Left cardiac atrium (tissue), 4 donors: ENCODE measurements at places on chromosomes 5 and 9. TPM values are rescaled to one million over a fixed set of nuclear protein-coding genes. Genes with fewer than 3 reads are reported as not detected.
A peak's percentile ranks its signal among the peaks of the same experiment; 100 is the strongest.

DNA sequence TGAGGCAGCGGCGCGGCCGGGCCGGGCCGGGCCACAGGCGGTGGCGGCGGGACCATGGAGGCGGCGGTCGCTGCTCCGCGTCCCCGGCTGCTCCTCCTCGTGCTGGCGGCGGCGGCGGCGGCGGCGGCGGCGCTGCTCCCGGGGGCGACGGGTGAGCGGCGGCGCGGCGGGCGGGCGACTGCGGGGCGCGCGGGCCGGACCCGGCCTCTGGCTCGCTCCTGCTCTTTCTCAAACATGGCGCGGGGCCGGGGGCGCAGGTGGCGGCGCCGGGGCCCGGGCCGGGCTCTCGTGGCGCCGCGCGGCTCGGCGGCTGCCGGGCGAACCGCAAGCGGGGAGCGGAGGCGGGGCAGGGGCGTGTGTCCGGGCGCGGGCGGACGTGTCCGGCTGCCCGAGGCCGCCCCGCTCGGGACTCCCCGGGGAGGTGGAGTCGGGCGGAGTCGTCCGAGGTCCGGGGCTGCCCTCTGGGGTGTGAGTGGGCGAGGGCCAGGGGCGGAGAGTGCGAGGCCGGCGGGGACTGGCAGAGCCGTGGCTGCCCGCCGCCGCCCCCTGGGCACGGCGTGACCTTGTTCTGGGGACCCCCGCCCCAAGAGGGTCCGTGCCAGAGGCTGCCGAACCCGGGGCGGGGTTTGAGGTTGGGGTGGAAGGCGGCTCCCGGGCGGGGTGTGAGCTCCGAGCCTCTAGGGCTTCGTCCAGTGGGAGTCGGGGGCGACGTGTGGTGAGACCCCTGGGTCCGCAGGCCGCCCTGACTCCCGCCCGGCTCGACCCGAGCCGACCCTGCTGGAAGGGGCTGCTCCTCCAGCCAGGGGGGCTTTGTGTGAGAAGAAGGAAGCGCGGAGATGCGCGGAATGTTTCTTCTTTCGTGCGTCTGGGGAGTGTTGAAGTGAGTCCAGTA, 485 bp downstream of the TGFBR1 start:
- DNase-seq, result peak; percentile 87

DNA sequence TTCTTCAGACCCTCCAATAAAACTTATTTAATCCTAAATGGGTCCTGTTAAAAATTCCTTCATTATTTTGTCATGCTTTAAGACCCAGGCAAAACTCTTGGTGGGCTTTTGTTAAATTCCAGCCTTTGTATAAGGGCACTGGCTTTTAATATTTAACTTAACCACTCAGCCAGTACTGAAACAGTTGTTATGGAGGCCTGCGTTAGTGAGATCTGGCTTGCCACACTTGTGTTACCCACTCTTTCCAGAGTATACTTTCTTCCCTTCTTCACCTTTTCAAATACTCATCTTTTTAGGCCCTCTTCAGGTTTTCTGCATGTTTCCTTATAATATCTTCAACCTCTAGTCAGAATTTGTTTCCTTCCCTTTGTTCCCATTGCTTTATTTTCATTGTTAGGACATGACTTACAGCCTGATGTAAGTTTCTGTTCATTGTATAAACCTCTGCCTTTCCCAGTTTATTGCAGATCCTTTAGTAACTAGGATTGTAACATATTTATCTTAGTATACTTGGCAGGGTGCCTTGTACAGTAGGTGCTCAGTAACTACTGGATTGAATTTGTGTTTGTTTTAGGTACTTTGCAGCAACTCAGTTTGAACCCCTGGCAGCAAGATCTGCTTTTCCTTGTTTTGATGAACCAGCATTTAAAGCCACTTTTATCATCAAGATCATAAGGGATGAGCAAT, 48.8 kb downstream of the LNPEP start:
- DNase-seq, result no peak

DNA sequence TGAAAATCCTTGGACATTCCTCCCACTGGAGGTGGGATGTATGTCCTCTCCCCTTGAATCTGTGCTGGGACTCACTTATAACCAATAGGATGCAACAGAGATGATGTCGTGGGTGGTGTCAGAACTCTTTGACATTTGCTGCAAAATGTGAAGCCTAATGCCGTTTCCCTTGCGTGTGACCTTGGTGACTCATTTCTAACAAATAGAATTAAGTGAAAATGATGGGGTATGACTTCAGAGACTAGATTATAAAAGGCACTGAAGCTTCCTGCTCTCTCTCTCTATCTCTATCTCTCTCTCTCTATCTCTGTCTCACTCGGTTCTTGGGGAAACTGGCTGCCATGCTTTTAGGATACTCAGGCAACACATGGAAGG, 126.1 kb upstream of the STC2 start:
- DNase-seq, result no peak

DNA sequence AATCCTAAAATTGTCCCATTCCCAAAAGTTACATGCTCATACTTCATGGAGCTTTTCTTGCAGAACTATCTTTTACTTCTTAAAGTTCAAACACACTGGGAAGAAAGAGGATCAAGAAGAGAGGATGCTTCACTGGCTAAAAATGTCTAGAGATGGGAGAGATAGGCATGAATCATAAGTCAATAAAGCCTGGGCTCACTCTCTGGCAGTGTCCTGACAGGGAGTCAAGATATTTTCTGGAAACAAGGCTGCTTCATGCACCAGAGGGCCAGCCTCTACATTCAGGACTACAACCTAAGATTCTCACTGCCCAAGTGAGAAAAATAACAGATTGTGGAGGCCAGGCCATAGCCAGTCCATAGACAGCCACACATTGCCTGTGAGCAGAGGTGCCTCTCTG, 1358.4 kb downstream of the EFNA5 start:
- DNase-seq, result no peak

GRCh38 chr9:112858625-112859147, 32.0 kb downstream of the SLC46A2 start:
- no peak for DNase-seq

DNA sequence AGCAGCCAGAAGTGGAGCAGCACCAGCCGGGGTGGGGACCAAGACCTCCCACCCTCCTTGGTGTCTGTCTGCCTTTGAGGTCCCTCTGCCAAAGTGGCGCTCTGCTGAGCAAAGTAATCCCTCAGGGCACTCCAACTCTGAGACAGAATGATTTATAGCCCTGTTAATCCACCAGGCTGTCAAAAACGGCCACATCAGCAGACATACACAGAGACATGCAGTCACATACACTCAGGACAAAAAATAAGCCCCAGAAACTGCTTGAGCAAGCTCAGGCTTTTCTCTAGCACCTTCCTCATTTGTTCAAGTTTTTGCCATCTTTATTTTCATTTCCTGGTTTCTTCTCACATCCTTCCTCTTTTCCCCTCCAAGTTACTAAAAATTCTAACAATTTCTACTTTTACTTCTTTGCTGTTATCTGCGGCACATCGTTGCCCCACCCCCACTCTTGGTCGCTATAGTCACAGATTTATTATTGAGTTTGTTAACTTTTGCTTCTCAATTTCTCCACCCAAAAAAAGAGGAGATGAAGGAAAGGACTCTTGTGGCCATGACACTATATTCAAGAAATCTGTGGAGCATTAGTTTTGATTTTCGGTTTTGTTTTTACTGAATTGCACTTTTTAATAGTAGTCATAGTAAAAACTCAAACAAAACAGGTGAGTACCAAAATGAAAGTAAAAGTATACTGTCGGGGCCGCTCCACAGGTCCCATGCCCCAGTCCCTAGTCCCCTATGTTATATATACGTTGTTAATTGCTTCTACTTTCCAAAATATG, 17.4 kb upstream of the ADRB2 start:
- no peak for DNase-seq

- no peak for DNase-seq
Measured at GRCh38 chr9:114006155-114006550, 71.9 kb downstream of the AMBP start.

- DNase-seq, result no peak
Measured at GRCh38 chr9:35079041-35079425, 709 bp downstream of the FANCG start.

DNA sequence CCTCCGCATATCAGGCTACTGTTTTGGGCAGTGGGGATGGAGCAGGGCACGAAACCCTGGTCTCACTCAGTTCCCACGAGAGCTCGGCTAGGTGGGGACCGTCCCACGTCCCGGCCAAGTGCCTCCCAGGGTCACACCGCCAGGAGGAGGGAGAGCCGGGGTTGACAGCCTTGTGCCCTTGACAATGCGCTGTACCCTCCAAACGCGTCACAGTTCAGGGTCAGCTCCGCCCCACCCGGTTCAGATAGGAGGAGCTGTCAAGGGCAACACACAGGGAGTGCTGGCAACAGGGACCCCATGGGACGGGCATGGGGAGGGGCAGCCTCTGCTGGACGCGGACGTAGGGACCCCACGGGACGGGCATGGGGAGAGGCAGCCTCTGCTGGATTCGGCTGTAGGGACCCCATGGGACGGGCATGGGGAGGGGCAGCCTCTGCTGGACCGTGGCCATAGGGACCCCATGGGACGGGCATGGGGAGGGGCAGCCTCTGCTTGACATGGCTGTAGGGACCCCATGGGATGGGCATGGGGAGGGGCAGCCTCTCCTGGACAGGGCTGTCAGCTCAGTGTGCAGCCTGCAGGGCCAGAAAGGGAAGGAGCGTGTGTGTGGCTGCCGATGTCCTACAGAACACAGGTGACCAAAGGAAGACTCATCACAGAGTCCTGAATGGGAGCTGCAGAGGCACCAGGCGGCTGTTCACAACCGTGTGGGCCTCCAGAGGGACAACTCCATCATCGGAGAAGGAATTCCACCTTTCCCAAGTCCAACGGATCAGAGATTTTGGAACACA, 29.4 kb downstream of the PNPLA7 start:
- DNase-seq, result no peak

GRCh38 chr5:110832683-110833082, 93.9 kb downstream of the SLC25A46 start:
- DNase-seq, result no peak

DNA sequence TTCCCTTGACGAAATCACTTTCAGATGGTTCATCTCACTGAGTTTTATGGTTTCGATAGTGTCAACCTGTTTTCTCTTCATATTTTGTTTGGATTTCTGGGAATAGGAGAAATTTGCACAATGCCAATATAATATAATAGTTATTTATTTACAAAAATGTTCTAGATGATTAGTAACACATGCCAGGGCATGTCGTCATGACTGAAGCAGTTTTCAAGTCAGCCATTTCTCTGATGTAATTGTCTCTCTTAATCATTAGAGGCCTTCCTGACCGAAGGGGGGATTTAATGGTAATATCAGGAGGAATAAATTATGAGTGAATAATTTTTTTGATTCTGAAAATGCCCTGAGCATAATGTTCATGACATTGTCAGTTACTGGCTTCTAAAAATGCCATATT, 246.5 kb upstream of the ATP10B start:
- DNase-seq, result no peak

DNA sequence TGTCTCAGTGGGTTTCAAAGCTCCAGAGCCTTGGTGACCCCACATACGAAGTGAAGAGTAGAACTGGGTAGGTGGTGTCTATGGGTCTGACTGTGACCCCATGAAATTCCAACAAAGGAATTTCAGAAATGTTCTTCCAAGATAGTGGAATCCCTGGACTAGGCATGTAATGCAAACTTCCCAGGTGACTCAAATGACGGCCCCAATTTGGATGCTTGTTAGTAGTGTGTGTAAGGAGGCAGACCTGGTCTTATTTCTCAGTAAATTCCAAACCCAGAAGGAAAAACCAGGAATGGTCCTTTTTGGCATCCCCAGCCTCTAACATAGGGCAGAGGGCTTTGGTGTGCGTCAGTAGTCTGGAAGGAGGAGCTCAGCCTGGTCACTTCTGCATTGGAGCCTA, 43.6 kb upstream of the ABCA1 start:
- DNase-seq, result no peak

DNA sequence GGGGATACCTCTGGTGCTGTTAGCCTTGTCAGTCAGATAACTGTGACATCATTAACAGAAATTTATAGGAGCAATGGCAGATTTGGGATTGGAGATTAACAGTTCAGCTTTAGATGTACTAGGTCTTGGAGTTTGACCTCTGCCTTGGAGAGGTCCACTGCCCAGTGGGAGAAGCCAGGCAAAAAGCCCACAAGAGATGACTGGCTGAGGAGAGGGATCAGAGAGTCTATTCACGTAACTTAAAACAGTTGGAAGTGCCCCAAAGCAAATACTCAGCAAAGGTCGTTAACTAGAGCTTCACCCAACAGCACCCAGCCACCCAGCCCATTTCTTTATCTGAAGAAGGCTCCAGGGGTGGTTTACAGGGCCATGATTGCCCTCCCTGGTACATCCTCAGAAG, 232.7 kb upstream of the PPP1R2B start:
- no peak for DNase-seq

DNA sequence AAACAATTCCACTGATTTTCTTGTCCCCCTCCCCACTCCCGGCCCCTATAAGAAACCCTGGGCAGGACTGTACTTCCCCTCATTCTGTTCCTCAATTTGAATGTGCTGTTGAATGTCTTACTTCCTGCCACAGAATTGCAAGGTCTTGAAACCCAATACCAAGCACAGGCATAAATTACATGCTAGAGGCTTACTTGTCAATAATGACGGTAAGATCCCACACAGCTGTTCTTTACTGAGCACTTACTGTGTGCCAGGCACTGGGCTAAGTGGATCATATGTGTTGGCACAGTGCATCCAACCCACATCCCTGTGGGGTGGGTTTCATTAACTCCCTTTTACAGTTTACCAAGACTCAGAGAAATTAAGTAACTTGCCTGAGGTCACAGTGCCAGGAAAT, 63.4 kb downstream of the MVB12B start:
- DNase-seq, result no peak

Gene CDX1
- not detected for total RNA-seq

Gene SH3PXD2B
- total RNA-seq, result 15.3 TPM

Gene PLAC8L1
- not detected for total RNA-seq

Gene OR1J4
- not detected for total RNA-seq

Gene OR1N2
- total RNA-seq, result not detected

Gene BTNL3
- total RNA-seq, result 0.13 TPM

Gene SLC34A1
- not detected for total RNA-seq

Gene FBXL7
- 19.8 TPM for total RNA-seq

Gene F2RL1
- total RNA-seq, result 3.9 TPM
